ENCODE measurements at places on chromosomes 2 and 18.

GRCh38 chr2:125310657-125311364, 1285.7 kb downstream of the CNTNAP5 start:
- DNase-seq, result no peak

DNA sequence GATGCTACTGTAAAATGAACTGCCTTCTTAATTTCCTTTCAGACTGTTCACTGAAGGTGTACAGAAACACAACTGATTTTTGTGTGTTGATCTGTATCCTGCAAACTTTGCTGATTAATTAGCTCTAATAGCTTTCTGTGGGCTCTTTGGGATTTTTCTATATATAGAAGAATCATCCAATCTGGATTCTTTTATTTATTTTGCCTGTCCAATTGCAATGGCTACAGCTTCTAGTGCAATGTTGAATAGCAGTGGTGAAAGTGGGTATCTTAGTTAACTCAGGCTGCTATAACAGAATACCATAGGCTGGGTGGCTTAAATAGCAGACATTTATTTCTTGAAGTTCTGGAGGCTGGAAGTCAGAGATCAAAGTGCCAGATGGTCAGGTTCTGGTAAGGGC, 74.4 kb downstream of the ID2 start:
- no peak for DNase-seq

- no peak for DNase-seq
Measured at GRCh38 chr2:85599468-85600234, 2.8 kb downstream of the TMEM150A start.

GRCh38 chr2:176464886-176465564, 195.8 kb downstream of the MTX2 start:
- DNase-seq, result no peak

DNA sequence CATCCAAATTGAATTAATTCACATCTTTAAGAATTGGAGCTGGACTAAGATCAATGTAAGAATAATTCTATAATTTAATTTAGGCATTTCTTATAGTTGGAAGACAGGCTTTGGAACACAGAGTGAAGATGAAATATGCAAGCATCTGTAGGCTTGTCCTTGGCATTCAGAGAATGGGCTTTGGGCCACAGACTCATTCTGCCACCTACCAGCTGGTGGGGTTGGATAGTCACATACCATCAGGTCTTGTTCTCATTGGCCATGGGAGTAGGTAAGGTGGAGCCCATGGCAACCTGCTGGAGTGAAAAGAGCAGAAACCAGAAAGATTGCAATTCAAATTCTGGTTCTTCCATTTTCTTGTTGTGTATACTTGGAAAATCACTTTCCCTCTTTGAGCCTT, 300.3 kb downstream of the CYRIA start:
- DNase-seq, result no peak

GRCh38 chr2:141692829-141693228, 438.0 kb downstream of the LRP1B start:
- DNase-seq, result no peak

- no peak for DNase-seq
Measured at GRCh38 chr2:218998414-218999002, 5.3 kb upstream of the CRYBA2 start.

DNA sequence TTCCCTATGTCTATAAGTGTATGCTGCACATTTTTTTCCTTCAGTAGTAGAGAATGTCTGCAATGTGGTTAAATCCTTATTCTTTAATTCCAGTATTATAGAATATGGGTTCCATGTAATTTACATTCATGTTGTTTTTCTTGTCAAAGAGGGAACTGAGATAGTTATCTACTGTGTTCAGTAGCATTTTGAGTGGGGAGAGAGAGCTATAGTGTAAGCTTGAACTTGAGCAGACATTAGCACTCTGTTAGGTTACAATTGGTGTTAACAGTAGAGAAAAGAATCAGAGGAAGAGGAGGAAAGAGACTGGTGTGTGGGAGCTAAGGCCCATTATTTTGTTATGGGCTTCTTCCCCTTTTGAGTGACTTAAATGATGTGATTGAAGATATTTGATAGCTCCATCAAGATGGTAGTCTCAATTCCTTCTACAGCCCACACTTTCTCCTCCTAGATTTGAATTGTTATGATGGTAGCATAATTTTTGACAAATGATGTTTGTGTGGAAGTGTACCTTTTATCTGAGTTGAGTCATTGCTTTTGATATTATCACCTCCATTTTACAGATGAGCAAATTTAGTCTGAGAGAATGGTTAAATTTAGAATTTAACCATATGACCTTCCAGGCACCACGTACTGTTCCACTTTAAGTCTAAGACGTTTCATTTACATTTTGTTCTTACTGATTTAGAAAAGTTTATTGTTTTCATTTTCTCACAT, 71.3 kb downstream of the FMNL2 start:
- no peak for DNase-seq

- no peak for DNase-seq
Measured at GRCh38 chr2:119756837-119757236, 2.9 kb upstream of the PTPN4 start.

DNA sequence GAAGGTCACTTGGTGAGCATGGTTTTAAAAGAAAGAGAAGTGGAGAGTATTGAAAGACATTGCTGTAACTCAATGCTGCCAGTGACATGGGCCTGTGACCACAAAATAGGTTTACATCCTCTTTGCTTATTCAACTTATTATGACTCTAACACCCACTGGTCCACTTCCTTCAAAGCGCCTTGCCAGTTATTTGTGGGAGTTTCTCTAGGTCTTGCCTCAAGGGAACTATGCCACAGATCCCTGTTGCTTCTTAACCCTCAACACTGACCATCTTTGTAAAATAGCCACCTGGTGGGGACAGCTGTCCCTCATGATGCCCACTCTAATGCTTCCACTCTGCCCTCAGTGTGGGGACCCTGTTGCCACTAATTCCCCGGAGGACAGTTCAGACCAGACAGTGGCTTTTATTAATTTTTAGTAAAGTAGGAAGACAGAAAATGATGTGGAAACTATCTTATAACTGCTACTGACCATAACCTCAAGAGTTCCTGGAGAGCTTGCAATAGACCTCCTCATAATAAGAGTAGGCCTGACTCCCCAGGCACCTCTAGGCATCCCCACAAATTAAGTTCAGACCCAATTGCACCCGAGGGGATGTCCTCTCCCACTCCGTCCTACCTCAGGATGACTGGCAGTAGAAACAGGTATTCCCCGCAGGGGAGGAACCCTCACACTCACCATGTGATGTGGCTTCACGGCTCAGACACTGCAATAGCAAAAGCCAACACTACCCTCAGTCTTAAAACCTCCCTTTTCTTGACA, 31.3 kb upstream of the SLC25A52 start:
- DNase-seq, result no peak

GRCh38 chr2:64474121-64474571, 20.2 kb downstream of the LGALSL start:
- DNase-seq, result no peak

GRCh38 chr2:195636890-195637289, 20.1 kb upstream of the SLC39A10 start:
- no peak for DNase-seq

GRCh38 chr2:132884705-132885104, 214.7 kb upstream of the LYPD1 start:
- no peak for DNase-seq

DNA sequence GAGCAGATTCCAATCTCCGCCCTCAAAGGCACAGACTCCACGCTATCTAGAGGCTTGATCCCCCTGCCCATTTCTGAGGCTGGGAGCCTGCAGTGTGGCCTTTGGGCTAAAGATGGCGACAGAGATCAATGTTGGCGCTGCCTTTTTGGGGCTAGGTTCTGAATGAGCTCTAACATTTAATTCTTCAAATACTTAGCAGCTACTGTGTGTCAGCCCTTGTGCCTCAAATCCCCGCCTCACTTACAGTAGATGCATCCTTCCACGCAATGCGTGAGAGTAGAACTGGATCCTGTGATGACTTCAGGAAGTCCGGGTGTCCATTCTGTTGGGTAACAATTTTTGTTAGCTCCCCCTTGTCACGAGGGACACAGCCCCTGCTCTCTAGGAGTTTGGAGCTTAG, 12.4 kb downstream of the IL1F10 start:
- DNase-seq, result no peak

GRCh38 chr2:3179626-3180025, 198.0 kb downstream of the EIPR1 start:
- DNase-seq, result no peak

GRCh38 chr2:200728630-200729029, 83.1 kb upstream of the BZW1 start:
- no peak for DNase-seq

GRCh38 chr2:67702937-67703336, 305.8 kb downstream of the ETAA1 start:
- no peak for DNase-seq

DNA sequence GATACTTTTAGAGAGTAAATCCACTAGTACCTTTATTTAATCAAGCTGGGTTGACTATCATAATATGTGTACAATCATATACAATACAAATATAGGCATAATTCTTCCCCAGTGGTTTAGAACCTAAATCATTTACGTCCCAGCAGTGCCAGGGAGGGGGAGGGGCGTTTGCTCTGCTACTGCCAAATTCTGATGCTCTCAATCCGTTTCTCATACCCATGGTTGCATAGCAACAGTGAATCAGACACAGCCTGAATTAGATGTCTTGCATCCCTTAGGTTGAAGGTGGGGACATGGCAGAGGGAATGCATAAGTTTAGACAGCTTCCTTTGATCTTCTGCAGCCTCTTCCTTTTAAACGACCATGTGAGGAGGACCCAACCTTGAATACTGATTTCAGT, 135.4 kb downstream of the ABCA12 start:
- DNase-seq, result no peak

DNA sequence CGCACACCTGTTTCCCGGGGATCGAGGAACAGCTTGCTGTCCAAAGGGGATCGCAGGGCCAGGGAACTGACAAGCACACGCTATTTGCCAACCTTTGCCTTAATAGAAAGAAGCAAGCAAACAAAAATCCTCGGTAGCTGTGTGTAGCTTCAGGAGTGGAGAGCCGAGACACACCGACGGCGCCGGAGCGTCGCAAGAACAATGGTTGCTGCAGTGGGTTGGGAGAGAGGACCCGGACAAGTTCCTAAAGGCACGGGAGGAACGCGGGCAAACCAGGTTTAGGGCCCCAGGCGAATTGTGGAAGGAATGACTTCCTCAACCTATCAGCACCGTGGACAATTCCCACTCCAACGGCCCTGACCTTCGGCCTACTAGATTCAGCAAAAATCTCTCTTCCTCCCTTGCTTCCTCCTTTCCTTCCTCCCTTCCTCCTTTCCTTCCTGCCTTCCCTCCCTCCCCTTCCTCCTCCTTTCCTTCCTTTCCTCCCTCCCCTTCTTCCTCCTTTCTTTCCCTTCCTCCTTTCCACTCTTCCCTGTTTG, 4.9 kb upstream of the NEUROD1 start:
- DNase-seq, result no peak

DNA sequence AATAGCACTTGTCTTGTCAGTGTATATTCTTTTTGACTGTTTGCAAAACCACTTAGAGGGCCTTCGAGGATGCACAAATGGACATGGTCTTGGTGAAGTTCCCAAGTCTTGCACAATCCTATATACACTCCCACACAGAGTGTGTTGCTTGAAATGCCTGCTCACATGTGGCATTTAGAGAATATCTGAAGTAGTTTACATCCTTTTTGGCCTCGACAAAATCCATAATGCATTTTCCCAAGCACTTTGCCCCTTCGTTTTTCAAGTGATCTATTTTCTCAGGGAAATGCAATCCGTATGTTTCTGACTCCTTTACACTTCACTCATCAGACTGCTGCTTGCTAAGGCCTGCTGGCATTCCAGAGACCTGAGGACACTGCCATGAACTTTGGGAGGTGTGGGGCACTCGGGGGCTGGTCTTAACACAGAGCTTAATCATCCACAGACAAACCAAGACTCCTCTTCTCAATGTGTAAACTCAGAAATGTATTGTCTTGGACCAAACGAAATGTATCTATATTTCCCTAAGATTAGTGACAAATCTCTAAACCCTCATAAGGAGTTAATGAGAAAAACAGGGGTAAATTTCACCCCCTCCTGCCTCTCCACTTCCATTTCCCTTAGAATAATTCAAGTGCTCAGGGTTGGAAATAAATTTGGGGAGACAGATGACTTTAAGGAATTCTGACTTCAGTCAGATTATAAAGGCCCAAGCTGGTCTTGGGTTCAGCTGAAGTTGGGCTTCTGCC, 219.3 kb upstream of the APCDD1 start:
- no peak for DNase-seq

DNA sequence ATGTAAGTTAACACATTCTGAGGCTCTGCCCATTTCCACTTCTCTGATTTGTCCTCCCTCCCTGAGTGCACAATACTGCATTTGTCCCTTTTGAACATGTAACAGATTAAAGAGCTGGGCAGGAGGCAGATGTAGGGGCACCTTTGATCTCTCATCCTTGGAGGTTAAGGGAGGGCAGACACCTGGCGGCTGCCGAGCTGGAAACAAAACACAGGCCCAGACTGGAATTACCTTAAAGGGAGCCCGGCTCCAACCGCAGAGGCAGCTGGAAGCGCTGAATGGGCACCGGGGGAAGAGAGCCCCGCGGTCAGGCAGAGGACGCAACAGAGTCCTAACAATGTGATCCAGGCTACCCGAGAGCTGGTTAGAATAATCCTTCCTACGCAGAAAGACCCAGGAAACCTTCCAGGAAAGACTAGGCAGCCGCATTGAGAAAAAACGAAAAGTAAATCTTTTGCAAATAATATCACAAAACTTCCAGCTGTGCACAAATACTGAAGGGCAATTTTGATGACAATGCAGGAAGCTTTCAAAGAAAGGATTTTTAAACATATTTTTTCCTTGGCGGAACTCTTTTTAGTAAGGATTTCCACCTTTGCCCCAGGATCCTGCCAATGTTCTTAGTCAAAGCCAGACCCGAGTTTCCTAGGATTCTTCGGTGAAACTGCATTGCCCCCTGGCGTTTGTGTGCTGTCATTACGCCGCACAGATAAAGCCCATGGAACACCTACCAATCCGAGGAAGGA, 216.0 kb downstream of the TGIF1 start:
- no peak for DNase-seq

GRCh38 chr2:32227492-32227891, 37.2 kb downstream of the NLRC4 start:
- DNase-seq, result no peak

DNA sequence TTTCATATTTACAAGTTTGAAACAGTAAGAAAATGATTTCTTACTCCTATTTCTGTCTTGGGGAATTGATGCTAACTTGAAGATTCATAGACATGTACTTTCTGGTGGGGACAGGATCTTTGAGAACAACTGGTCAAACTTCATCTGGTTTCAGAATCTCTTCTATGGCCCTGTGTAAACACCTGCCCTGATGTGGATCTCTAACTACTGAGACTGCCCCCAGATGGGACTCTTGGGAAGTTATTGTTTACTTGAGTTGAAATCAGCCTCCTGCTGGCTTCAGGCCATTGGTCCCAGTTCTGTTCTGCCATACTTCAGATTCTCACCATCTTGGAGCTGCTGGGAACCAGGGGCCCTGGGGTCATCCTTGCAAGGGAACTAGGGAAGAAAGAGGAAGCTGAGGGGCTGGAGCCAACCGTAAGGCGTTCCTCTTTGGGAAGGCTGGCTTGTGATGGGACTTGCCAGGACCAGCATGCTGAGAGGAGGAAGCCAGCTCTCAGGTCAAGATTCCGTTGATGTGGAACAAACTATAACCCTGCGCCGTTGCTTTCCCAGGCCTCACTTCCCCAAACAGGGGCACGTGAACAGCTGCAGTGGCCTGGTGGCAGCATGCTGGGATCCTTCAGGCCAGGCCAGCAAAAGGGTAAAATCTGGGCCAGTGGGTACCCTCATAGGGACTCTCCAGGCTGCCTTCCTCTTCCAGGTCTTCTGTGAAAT, 135.5 kb upstream of the CXCR4 start:
- DNase-seq, result no peak

All from cortex of kidney (tissue), 1 donor.